ENCODE measurements at places on chromosomes 3 and 15.

DNA sequence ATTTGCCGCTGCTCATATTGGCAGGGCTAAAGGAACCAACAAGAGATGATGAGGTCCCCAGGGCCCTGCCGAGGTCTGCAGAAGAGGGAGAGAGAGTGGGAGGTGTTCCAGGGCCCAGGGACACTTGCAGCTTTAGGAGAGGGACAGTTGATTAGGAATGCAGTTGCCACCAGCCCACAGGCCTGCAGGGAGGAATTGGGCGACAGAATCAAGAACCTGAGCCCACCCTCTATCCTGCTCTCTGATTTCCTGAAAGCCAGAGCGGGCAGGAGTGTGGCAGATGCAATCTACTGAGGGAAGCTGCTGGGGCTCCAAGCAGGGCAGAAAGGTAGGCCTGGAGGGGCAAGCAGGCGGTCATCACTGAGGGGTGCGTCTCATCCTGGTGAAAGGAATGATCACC is 12.1 kb upstream of the PRR23E start:
- no peak for DNase-seq

GRCh38 chr3:104510131-104510849 is 856.4 kb upstream of the ALCAM start:
- no peak for DNase-seq

DNA sequence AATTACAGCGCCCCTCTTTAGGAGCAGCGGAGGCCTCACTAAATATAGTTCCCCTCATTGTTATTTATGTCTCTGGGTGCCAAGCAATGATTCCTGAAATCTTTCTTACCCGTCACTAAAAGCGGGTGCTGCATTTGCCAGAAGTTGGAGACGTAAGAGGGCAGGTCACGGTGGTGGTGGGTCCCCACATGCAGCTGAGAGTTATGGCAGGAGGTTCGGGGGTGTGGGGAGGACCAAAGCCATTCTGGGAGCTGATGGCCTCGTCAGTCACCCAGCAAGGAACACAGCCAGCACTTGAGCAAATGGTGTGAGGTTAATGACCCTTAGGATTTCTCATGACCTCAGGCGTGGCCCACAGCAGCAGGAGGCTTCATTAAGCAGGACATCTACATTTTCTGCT is 129.2 kb downstream of the RAB11A start:
- no peak for DNase-seq

- no peak for DNase-seq
Measured at GRCh38 chr3:124364317-124365020, 365.8 kb upstream of the UMPS start.

DNA sequence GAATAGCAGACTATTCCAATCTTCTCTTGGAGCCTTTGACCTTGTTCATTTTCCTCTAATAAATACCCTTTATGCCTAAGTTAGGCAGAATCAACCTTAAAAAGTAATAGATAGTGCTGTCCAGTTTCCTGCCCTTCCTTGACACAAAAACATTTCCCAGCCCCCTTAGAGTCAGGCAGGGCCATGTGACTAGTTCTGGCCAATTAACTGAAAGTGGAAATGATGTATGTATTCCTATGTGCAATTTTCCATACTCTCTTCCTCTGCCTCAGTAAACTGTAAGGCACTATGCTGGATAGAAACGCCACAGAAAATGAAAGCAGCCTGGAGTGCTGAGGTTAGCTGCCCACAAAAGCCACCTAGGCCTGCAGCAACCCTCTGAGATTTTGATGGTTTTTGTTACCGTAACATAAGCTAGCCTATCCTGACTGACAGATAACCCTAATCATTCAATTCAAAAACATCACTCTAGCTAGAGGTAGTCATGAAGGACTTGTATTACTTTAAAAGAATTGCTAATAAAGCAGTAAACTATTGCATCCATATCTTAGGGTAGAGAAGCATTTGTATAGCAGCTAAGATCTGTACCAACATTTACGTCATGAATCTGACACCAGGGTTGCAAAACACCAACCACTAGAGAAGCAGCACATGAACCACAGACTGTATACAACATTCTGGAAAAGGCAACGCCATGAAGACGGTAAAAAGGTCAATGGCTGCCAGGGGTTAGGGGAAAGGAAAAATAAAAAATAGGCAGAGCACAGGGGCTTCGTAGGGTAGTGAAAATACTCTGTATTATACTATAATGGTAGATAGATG is 112.9 kb downstream of the ULK4 start:
- peak; percentile 12 for DNase-seq

DNA sequence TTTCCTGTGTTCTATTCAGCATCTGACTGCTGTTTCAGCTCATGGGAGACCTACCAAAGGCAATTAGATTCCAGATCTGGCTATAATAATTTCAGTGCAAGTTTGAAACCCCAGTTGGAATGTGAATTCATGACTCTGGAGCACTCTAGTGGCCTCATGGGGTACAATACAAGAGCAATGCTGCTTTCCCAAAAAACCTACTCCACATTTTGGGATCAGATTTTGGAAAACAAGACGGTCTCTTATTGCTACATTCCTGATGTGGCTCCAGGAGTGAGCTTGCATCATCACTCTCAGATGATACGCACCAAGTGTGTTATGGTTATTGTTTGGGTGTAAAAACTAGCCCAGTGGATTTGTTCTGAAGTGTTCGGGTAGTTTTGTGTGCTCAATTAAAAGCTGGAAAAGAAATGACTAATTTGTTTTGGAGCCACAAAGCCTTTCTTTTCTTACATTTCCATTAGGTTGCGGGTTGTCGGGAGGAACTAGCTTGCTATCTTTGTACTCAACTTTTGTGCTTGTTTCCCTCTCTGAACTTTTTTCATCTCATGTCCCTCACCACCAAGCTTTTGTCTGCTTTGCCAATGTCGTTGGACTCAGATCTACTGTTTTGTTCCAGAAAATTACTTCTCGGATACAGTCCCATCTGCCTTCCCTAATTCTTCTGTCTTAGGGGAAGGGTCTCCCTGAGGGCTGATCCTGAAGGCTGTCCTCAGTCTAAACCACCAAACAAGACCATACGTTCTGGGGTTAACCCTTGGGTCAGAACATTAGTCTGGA is 272.1 kb downstream of the BBX start:
- no peak for DNase-seq

GRCh38 chr3:186152889-186153292 is 44.0 kb upstream of the ETV5 start:
- no peak for DNase-seq

DNA sequence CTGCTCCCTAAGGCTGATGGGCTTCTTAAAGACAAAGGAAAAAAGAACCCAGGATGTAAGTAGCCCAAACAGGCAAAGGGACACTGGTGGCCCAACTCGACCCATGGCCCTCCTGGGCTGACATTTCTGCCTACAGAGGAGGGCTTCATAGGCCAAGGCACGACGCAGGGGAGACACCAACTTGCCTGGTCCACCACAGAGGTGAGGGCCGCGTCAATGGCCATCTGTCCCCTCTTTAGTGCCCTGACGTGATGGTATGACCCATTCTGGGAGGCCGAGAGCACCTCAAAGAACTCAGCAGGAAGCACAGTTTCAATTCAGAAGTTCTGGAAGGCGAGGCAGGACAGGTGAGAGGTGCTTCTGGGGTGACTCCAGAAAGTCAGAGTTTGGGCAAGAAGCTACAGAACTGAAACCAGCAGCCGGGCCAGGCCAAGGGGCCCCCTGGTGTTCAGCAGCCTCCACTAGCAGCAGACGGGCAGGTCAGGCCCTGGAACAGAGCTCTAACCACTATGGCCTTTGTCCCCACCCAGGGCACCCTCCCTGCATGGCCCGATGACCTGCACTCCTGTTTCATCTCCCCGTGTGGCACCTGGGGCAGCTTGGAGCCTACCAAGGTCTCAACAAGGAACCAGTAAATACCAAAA is 45.1 kb downstream of the HMCES start:
- no peak for DNase-seq

Measured in T-helper 1 cell (primary cell).